CD4-positive, alpha-beta T cell treated with Interleukin-2 at 100 ng/mL for 4 hours (primary cell): ENCODE measurements at places on chromosomes 3 and 15.

DNA sequence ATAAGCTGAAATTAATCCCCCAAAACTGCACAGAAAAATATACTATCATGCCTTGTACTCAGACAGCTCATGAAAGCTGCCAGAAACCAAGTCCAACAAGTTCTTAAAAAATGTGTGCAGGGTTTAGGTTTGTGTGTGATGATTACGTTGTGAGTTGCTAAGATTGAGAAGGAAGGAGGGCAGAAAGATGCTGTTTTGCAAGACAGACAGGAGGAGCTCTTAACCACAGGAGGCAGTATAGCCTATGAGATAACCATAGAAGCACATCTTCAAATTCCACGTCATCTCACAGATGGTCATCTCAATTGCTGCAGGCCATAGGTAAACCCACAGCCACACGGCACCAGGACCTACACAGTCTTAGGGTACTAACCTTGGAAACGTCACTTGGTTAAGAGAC, 191.9 kb downstream of the STT3B start:
- no peak for DNase-seq

DNA sequence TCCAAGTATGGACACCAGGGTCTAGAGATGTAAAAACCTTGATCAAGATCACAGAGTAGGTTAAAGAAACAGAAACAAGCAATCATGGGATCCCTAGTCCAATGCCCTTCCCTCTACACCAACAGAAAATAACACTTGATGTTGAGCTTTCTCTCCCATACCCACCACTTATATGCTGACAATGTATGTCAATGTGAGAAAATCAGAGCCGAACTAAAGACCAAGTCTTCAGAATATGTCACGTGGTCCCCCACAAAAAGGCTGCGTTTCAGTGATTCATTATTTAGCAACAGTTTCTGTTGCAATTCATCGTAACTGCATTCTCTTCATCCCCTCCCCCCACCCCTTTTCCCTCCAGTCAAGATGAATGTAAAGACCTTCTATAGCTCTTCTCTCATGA, 278.9 kb upstream of the STT3B start:
- DNase-seq: no peak

DNA sequence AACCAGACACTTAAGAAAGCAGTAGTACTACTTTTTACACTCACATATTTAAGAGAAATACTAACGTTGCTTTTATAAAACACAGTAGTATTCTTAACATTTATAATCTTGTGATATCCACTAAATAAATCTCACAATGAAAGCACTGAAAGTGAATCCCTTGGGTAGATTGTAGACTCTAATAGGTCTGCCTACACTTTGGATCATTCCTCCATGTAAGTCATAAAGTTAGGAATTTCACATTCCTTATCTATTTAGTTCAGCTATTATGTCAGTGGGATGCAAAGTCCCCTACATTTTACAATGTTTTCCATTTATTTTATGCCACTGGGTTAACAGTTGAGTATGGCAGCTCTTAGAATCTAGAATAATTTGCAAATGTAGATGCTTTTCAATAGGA, 330.7 kb downstream of the LSAMP start:
- DNase-seq: no peak

DNA sequence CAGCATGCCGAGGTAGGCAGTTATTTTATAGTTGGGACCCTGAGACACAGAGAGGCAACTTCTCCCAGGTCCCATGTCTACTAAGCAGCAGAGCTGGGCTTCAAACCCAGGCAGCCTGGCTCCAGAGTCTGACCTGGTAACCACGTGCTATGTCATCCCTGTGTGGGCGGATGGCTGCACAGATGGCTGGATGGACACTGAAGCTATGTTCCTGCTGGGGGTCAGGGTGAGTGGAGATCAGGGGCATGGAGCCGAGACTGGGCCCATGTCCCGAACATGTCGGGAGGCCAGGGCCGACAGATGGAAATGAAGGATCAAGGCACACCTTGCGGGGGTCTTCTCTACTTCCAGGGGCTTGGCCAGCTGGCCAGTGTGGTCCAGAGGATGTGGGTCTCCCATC, 9.3 kb upstream of the FBLN2 start:
- DNase-seq: no peak

GRCh38 chr3:87359826-87360225, 83.4 kb upstream of the POU1F1 start:
- no peak for DNase-seq

DNA sequence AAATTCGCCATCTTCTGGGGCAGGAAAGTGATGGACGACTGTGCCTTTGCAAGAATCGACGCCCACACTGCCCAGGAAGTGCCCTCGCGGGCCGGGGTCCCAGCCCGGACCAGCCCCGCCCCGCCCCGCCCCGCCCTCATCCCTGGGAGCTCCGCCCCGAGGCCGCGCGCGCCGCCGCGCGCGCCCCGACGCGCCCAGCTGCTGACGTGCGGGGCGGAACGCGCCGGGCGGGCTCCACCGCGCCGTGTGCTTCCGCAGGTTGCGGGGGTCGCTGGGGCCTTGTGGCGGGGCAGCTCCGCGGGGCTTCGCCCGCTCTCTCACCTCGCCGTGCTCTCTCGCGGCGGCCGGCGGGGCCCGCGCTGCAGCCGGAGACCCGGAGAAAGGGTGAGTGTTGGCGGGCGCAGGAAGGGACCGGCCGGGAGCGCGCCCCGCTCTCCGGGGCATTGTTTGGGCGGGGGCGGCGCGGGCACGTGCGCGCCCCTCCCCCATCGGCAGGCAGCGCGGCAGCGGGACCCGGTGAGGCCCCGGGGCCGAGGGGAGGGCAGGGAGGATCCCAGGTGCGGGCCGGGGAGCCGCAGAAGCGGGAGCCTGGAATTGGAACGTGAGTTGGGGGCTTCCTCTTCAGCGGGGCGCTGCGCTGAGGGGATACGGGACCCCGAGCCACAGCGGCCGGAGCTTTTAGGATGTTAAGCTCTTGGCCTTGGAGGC, at the start of gene YEATS2:
Gene YEATS2 (plus strand): TSS at position 188 of the 708 bp plus-strand sequence. CDS start 17,366 bp downstream, outside the sequence.
- DNase-seq: peak; percentile 68

- DNase-seq: no peak
Observed at GRCh38 chr3:159025733-159026132, 223.9 kb downstream of the MFSD1 start.
